Activated T-cell treated with anti-CD3 and anti-CD28 coated beads, Interleukin-2, amount 50 U/mL, for 24 hours (primary cell): ENCODE measurements at places on chromosomes 3 and 15.

- no peaks in the 10 kb centered on the region for H3K36me3 ChIP-seq
- no peak overlapping the region for H3K27ac ChIP-seq
These were observed 6.0 kb upstream of the TFRC start for GRCh38 chr3:196087906-196088305.

DNA sequence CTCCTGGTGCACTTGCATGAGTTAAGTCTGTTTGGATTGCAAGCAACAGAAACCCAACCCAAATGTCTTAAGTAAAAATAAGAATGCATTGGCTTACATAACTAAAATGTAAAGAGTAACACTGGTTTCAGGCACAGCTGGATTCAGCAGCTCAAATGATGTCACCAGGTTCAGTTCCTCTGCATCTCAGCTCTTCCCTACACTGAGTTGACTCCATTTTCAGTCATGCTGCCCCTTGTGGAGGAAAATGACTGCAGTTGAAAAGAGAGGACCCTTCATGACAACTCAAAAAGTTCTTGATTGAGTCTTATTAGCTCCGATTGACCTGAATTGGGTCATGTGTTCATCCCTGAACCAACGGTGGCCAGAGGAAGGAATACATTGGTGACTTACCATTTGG lies 138.5 kb upstream of the ABI3BP start:
- DNase-seq: no peak
- peaks cover 16% of the 10 kb centered on the region for H3K4me1 ChIP-seq
- no peak overlapping the region for H3K4me3 ChIP-seq
- no peaks in the 10 kb centered on the region for H3K36me3 ChIP-seq

DNA sequence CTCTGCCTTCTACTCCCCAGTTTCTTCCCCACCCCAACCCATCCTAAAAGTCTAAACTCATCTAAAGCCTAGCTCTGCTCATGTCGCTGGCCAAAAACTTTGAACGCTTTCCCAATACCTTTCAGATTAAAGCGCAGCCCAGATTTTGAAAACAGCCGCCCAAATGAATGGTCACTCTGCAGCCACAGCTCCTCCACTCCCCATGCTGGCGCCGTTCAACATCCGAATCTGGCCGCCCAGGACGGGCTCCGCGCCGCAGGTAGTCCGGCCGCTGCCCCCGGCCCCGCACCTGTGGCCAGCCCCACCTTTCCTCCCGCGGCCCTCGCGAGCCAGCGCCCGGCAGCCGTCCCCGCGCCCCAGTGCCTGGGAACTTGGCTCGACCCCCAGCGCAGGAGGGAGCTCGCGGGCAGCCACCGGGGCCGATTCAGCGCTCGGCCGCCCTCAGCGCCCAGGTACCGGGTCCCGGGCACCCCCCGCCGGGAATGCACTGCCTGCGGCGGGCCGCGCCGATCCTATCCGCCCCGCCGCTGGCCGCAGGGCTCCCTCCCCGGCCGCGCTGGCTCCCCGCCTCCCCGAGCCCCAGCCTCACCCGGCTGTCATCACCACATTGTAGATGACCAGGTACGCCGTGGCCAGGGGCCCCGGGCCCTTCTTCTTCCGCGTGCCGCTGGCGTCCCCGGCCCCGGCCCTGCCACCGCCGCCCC lies 417 bp downstream of the HACD2 start:
- no peak for DNase-seq
- no peak overlapping the region for H3K4me3 ChIP-seq
- H3K27me3 ChIP-seq: no peaks in the 10 kb centered on the region
- H3K36me3 ChIP-seq: peaks cover 59% of the 10 kb centered on the region
- H3K27ac ChIP-seq: peak overlapping the region; percentile 85

DNA sequence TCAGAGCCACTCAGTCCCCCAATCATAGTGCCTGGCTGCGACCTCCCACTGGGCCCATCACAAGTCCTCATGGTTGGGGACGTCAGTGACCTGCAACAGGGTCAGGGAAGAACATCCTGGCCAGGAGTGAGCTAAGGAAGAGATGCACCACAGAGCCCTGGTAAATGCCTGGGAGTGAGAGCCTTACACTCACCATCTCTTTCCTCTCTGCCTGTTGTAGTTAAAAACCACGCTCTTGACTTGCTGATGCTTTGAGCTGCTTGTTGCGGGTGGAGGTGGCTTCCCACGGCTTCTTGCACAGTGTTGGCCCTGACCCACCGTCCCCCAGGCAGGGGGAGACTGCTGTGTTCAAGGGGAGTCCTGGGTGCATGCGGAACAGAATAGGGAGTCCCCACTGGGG lies 91.1 kb upstream of the RGMA start:
- H3K27me3 ChIP-seq: peaks cover 3% of the 10 kb centered on the region
- H3K27ac ChIP-seq: no peak overlapping the region
- H3K4me1 ChIP-seq: no peaks in the 10 kb centered on the region
- no peaks in the 10 kb centered on the region for H3K36me3 ChIP-seq
- no peak for DNase-seq
- H3K4me3 ChIP-seq: no peak overlapping the region

DNA sequence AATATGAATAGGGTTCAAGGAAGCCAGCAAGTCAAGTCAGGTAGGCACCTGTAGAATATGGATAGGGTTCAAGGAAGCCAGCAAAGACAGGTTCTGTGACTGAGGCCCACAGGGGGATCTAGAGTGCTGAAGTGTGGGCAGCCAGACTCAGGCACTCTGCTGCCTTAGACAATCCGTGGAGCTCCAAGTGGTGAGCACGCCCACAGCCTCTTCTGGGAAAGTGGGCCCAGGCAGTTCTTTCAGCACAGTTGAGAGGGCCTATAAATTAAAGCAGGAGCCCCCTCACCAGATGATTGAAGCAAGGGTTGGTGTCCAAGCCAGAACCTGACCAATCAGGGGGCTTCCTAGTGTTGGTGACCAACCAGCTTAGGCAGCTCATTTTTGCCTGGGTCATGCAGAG lies 51.0 kb downstream of the ANP32A start:
- H3K36me3 ChIP-seq: no peaks in the 10 kb centered on the region
- no peak for DNase-seq
- H3K27ac ChIP-seq: no peak overlapping the region
- H3K27me3 ChIP-seq: peaks cover 6% of the 10 kb centered on the region
